Calu3 (cell line): ENCODE measurements at places on chromosomes 7 and 10. TPM values are rescaled to one million over a fixed set of nuclear protein-coding genes. Genes with fewer than 3 reads are reported as not detected.
A peak's percentile ranks its signal among the peaks of the same experiment; 100 is the strongest.

BLNK gene
- 7.5 and 9.5 TPM in 2 replicates for total RNA-seq

DNA sequence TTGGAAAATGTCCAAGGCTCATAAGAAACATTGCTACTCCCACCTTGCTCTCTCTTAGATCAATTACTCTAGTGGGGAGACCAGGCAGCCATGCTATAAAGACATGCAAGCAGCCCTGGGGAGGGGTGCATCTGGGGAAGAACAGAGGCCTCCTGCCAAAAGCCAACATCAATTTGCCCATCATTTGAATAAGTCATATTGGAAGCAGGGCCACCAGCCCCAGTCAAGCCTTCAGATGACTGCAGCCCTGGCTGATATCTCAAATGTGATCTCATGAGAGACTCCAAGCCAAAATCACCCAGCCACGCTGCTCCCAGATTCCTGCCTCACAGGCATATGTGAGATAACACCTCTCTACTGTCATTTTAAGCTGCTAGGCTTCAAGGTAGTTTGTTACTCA is 157.5 kb upstream of the PDE1C start:
- DNase-seq = no peak

DNA sequence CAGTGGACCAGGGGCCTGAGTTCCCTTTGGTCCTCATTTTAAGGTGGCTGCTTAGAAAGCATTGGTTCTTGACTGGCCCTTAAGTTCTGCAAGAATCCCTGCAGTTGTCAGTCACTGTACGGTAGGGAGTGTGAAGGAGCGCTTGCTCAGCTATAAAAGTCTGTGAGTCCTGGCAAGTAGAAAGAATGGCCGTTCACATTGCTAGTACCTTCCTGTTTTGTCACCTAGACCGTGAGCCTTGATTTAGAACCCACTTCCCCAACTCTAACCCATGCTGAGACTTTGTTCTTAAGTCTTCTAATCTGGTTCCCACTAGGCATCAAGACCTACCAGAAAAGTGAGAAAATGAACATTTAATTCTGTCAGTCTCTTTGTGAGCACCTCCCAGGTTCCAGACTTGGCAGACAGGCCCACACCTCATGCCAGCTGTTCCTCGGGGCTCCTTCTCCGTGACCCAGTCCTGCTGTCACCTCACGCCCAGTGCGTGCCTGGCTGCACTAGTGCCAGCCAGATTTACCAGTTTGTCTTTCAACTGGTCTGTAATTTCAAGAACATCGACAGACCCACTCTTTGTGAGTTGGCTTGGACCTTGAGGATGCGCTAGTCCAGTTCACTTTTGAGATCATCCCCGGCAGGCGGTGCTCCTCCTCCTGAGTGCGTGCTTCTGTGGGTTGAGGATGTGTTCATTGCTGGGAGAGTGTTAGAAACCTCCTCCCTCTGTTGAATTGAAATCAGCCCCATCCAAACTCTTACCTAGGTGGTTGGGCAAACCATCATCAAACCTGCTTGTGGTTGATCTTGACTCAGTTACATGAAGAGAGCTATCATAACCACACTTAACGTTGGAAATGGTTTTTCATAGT is 78.5 kb downstream of the SHH start:
- no peak for DNase-seq

GRCh38 chr10:98878921-98879320 is 356.7 kb downstream of the HPSE2 start:
- no peak for DNase-seq

DNA sequence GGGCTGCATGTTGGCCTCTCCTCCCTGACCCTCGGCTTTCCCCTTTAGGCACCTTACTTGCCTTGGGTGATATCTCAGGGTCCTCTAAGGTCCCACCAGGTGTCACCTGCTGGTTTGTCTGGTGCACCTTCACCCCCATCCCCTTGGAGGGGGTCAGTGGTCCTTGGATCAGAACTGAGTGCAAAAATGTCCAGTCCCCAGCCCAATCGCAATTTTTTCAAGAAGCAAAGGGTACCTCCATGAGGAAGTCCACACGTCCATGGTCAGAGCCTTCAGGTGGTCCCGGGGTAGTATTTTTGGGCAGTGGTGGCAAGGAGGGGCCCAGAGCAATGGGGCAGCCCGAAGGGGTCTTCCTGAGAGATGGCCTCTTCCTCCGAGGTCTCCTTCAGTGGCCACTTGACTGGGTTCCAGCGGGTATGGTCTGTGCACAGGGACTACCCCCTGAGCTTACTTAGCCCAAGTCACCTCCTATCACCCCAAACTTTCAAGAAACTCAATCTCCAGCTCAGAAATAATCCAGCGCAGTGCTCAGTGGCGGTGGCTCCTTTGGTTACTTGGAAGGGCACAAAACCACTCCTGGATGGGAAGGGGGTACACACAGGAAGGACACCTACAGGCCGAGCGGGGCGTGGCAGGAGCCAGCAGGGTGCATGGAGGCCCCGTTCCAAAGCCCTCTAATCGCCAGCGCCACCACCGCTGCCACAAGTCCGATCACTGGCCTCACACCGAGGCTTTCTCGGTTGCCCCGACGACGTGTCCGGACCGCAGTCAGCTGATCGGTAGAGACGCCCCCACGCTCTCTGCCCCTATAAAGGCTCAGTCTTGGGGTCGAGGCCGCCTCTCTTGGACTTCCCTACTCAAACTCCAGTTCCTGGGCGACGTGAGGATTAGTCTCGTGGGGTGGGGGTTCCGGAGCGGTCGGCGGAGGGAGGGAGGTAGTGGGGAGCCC is 4.5 kb downstream of the SAP25 start:
- peak; percentile 80 for DNase-seq

GRCh38 chr10:132522521-132523411 is 14.8 kb upstream of the INPP5A start:
- DNase-seq = no peak

COG5 gene
- total RNA-seq = 21.4 and 23.6 TPM in 2 replicates

- peak; percentile 54 for DNase-seq
Observed at GRCh38 chr10:102117391-102118159, 2.6 kb downstream of the LDB1 start.

MSS51 gene
- total RNA-seq = 2.9 and 3.3 TPM in 2 replicates

DNA sequence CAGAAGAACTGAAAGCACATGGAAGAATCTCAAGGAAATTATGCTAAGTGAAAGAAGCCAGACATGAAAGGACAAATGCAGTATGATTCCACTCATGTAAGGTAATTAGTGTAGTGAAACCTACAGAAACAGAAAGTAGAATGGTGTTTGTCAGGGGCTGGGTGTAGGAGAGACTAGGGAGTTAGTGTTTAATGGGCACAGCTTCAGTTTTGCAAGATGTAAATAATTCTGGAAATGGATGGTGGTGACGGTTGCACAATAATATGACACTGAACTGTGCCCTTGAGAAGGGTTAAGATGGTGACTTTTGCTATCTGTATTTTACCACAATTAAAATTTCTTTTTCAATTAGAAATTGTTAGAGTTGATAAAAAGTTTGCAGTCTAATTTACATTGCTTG is 157.3 kb upstream of the ADCY1 start:
- no peak for DNase-seq

ZPBP gene
- not detected in 2 replicates for total RNA-seq

- DNase-seq = no peak
Observed at GRCh38 chr10:47118326-47118725, 181.7 kb upstream of the GDF10 start.

FAM25G gene
- not detected in 2 replicates for total RNA-seq

- no peak for DNase-seq
Observed at GRCh38 chr7:96178581-96178980, 143.3 kb downstream of the SLC25A13 start.

DNA sequence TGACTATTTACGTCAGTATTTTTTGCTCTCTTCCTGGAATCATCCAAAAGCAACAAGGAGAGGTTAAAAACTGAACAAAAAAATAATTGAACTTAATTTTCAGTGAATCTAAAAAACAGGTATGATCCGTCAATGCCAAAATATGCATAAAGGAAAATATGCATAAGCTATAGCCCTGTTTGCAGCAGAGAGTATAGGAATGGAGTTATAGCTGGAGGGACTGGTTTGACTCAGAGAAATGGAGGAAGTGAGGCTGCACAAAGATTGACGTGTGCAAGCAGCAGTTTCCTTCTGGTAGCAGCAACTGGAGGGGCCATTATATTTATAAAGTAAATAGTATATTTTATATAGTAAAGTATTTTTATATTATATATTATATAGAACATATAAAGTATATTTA is 37.1 kb downstream of the GNG11 start:
- no peak for DNase-seq

TMEM213 gene
- total RNA-seq = 9.8 and 11.3 TPM in 2 replicates

CAV1 gene
- 13.3 and 15.9 TPM in 2 replicates for total RNA-seq

DNA sequence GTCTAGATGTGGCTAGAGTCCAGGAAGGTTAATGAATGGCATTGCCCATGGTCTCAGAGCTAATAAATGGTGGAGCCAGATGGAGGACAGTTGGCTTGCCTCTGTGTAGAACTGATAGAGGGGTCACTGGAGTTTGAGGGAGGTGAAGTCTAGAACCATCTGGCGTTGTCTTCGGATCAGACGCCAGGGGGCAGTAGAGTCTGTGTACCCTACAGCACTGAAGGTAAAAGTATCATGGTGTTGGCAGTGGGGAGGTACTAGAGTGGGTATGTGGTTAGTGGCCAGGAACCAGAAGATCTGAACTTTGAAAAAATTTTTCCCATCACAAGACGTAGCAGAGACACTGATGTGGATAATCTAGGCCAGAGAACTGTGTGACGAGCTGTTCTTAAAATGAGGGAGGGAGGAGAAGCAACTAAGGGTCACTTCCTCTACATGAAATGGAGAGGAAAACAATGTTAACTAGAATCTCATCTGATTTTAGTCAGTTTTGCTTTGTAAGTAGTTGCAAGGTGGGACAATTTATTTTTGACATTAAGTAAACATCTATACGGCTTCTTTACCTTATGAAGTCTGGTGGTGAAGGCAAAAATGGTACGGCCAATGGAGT is 227.9 kb upstream of the PRSS58 start:
- peak; percentile 26 for DNase-seq

XRCC2 gene
- total RNA-seq = 22.1 and 23.1 TPM in 2 replicates

PRLHR gene
- total RNA-seq = not detected in 2 replicates

DNA sequence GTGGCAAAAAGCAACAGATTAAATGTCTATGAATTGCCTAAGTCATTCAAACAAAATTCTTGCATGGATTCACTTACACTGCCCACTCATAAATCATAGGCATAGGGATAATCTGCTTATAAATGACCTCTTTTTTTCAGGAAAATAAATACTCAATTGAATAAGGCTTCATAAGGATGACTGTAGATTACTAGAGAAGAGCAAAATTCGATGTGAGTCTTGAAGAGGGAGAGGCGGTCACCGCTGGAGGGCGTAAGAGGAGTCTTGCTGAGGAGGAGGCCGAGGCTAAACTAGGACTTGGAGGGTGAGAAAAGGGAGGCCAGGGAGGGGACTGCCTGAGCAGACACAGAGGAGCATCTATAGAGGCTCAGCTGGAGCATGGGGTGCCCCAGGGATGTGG is 135.4 kb upstream of the RSU1 start:
- no peak for DNase-seq

HOXA1 gene
- total RNA-seq = 0.24 and 0.44 TPM in 2 replicates

DNA sequence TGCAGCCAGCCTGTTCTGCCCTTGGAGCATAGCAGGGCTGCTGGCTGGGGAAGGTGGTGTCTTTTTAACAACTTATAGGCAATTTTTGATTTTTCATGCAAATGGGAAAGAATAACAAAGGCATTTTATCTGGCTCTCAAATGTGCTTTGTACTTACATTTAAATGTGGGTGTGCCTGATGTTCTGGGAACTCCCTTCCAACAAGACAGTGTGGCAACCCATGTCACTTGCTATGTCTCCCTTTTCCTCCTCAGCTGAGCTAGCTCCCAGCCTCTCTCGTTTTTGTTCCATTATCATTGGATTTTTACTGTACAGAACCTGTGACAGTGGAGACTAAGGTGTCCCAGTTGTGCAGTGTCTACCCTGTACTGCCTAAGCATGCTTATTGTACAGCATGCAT is 93.5 kb upstream of the PDCD4 start:
- DNase-seq = no peak

DNA sequence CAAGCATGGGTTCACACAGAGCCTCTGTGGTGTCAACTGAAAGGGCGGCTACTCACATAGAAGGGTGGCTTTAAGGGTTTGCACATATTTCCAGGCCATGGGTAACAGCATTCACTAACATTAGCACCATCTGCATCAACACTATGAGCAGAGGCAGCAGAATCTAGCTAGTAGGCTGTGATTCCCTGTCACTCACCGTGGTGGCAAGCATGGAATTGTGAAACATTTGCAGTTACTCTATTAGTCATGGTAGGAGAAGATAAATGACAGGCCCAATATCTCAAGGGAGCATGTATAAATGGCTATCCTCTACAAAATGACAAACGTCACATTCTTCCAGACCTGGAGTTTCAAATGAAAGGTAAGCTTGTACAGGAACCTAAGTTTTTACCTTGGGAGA is 32.2 kb upstream of the CUBN start:
- DNase-seq = no peak

GRCh38 chr7:87709258-87709657 is 81.1 kb downstream of the RUNDC3B start:
- DNase-seq = no peak

GRCh38 chr10:102691285-102692066 is 22.7 kb downstream of the ARL3 start:
- no peak for DNase-seq

GRCh38 chr10:133326223-133326551 is 10.5 kb downstream of the CALY start:
- DNase-seq = no peak

GRCh38 chr10:97185326-97186058 is at the start of gene SLIT1:
SLIT1 (minus strand) TSS chr10:97185959; CDS start chr10:97185674, 285 bp downstream.
- peak; percentile 14 for DNase-seq

GRCh38 chr7:100694098-100694745 is at the start of gene GIGYF1:
GIGYF1 (minus strand) TSS chr7:100694250; CDS start chr7:100688238, 6,012 bp downstream.
- DNase-seq = peak; percentile 67

DNA sequence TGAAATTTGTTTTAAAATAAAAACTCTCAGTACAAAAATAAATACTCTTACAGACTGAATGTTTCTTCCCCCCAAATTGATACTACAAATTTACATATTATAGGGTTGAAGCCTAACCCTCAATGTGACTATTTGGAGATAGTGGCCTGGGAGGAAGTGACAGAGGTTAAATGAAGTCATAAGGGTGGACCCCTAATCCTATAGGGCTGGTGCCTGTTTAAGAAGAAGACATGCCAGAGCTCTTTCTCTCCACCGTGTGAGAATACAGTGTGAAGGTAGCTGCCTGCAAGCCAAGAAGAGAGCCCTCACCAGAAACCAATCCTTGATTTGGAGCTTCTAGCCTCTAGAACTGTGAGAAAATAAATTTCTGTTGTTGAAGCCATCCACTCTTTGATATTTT is 67.6 kb downstream of the MCU start:
- no peak for DNase-seq

- DNase-seq = peak; percentile 39
Observed at GRCh38 chr7:32034052-32034451, 36.2 kb downstream of the PDE1C start.

GRCh38 chr7:51007551-51008505 is 225.1 kb upstream of the GRB10 start:
- no peak for DNase-seq

DNA sequence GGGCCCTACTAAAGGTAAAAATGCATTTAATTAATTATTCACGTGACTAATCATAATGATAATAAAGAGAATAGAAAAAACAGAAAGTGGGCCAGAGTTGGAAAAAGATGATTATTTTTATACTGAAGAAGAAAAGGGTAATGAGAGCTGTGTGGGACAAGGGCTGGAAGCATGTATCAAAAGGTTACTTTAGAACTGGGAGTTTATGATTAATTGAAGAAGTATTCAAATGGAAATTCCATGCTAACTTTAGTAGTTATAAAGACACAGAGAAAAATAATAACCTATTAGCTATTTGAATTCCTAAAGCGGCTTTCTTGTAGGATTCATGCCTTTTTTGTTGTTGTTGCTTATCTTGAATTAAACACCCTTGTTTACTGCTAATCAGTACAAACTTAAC is 49.9 kb downstream of the MKX start:
- DNase-seq = no peak

EGR2 gene
- 0.68 and 1.1 TPM in 2 replicates for total RNA-seq

TMEM273 gene
- total RNA-seq = not detected in 2 replicates

GRCh38 chr7:95578299-95578855 is 17.9 kb downstream of the PDK4 start:
- no peak for DNase-seq
